NCI-H187 (cell line): ENCODE measurements at places on chromosomes 7 and 10.

- peak; percentile 60 for DNase-seq
Measured at GRCh38 chr7:16753932-16754855, 639 bp downstream of the TSPAN13 start.

DNA sequence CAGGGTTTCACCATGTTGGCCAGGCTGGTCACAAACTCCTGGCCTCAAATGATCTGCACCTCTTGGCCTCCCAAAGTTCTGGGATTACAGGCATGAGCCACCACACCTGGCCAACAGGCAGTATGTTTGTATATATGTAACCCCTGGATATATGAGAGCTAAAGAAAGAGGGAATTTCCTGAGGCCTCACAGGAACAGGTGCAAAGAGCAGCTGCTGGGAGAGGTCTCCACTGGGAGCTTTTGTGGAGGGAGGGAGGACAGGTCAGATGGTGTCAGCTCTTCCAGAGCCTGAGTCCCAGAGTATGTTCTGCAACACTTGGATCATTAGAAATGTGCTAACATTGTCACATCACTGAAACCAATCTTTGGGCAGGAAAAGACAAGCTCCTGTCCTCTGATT lies 110.1 kb upstream of the KIF5B start:
- DNase-seq = no peak

- DNase-seq = no peak
Measured at GRCh38 chr7:158945519-158945918, 89.2 kb downstream of the DYNC2I1 start.

DNA sequence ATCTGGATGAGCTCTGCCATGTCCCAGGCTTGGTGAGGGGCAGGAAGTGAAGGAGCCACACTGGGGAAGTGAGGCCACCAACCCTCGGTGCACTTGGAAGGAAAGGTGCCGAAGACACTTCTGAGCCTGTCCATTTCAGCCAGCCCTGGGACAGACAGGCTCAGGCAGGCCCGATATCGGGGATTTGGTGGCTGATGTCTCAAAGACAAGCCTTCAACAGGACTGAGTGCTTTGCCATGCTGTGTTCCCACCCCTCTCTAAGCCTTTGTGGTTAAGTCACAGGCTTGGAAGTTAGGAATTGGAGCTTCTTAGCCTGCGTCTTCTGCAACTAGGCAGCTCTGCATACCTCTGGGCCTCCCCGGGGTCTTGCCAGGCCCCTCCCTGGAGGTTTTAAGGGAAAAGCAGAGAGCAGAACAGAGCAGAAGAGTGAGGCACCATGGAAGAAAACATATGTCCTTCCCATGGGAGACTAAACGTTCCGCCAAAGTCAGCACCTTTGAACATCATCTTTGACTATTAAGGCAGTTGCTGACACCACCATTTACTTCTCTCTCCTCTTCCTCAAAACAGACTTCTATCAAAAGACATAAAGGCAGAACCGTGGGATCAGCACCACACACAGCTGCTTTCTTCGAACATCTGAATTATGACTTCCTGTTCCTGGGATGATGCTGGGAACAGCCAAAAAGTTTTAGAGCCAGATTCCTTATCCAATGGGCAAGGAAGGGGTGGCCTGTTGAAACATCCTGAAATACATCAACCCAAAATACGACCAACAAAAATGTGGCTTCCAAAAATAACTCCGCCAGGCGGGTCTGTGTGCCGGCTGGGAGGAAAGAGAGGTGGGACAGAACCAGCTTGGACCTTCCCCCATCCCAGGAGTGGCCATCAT lies 71.8 kb downstream of the AFAP1L2 start:
- no peak for DNase-seq

DNA sequence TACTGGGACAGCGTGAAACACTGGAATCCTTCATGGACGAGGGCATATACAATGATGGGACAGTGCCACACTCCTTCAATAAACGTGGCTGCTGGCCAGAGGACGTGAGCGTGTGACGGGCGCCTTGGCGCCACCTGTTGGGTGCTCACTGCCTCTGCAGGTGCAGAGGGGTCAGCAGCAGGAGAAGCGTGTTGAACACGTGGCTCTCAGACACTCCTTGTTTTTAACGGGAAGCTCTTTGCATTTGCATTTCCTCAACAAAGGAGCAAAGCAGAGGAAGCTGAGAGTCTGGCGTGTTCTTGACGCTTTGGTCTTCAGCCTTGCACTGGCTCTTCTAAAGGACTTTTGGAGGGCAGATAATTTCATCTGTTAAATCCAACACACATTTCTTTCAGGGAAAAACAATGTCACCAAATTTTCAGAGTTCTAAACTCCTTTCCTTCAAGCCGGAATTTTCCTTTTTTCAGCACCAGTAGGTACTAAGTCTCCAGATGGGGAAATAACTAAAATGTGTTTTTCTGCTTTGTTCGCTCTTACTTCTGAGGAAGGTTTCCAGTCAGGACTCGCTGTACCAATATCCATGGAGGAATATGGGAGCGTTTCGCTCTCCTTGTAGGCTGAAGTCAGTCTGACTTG lies 2.9 kb upstream of the GET4 start:
- peak; percentile 12 for DNase-seq

GRCh38 chr10:125222515-125223308 lies 62.3 kb upstream of the CTBP2 start:
- DNase-seq = no peak

- DNase-seq = no peak
Measured at GRCh38 chr7:30920584-30921539, 9.2 kb downstream of the AQP1 start.

DNA sequence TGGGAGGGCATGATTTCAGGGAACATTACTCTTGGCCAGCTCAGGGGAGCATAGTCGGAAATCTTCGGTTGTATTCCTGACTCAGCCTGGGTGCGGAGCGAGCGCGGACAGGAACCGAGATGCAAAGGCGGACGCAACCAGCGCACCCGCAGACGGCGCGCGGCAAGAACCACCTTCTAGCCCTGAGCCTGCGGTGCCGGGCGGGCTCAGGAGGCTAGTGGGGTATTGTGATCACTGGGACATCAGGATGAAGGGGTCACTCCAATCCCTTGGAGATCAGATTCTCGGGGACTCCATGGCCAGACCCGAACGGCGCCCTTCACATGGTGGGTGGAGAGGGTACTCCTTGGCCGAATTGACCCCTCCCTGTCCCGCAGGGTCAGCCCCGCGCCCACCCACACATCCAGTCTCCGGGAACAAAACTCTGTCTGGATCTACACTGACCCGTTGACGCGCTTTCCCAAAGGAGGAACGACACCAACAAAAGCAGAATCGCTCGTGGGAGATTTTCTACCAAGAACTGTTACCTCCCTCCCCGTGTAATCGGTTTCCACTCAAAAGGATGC lies 730.5 kb downstream of the ZWINT start:
- DNase-seq = no peak

DNA sequence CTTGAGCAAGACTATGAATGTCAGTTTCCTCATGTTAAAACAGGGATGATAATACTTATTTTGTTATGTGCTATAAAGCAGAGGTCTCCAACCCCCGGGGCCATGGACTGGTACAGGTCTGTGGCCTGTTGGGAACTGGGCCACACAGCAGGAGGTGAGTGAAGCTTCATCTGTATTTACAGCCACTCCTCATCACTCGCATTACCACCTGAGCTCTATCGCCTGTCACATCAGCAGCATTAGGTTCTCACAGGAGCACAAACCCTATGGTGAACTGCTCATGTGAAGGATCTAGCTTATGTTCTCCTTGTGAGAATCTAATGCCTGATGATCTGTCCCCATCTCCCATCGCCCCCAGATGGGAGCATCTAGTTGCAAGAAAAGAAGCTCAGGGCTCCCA lies 365.3 kb upstream of the SMIM30 start:
- DNase-seq = no peak

DNA sequence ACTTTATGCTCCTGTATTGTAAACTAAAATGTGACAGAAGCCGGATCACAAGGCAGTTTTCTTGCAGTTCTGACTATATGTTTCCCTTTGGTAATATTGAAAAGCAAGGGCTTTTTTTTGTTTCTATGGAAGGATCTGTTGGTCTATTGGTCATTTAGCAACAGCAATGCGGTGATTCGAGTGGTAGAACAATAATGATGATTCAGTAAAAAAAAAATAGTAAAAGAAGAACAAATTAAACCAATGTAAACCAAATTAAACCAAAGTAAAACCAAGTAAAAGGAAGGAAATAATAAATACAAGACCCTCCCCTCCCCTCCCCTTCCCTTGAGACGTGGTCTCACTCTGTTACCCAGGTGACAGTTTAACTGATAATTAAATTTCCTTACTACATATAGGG lies 17.8 kb upstream of the CCNY start:
- DNase-seq = no peak

GRCh38 chr10:96073722-96074121 lies 30.3 kb downstream of the CCNJ start:
- no peak for DNase-seq

DNA sequence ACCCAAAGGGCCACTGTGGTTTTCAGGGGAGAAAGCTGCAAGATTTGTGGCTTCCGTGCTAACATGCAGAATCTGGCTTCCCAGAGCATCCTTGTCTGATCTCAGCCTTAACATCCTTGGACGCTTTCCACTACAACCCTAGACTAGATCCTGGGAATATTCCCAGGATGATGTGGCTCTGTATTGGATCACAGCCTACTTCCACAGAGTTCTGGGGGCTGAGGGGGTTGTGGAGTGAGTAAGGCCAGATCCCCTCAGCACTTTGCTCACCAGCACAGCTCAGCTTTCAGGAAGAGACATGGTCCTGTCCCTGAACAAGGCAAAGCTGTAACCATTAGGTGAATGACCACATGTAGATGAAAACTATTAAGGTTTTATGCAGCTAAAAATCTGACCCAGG lies 241.3 kb upstream of the MYO3A start:
- no peak for DNase-seq

DNA sequence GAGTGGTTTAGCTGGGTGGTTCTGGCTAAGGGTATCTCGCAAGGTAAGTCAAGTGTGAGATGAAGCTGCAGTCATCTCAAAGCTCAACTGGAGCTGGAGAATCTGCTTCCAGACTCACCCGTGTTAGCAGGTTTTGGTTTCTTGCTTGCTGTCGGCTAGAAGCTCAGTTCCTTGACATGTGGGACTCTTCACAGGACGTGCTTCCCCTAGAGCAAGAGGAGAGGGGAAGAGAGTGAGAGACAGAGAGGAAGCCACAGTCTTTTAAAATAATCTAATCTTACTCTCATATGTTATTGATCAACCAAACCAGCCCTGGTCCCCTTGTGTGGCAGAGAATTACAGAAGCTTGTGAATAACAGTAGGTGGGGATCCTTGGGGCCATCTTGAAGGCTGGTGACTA lies 199.5 kb downstream of the REEP3 start:
- no peak for DNase-seq

DNA sequence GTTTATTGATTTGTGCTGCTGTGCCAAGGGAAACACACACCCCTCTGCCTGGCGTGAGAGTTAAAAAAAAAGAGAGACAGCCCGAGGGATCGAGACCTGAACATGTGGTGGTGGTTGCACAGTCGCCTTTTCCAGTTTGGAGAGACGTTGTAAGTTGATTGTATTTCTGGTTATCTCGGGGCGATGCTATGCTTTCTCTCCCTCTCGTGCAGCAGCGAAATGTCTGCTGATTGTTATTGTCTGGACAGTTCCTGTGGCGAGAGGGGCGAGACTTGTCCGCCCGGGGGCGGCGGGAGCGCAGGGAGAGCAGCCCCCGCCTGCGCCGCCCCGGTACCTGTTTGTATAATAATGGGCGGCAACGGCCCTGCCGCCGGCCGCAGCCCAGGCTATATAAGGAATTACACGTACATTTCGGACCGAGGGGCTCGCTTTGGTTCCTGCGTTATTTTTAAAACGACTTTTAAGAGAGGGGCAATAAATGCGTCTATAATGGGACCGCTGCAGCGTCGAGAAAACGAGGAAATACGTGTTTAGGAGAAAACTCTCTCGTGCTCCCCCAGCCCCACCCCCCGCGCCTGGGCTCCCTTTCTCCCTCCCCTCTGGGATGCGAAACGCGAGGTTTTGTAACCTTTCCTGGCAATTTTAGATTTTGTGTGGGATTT lies 1.7 kb downstream of the ZEB1 start:
- DNase-seq = no peak

- DNase-seq = no peak
Measured at GRCh38 chr7:136441835-136442234, 426.6 kb upstream of the CHRM2 start.

DNA sequence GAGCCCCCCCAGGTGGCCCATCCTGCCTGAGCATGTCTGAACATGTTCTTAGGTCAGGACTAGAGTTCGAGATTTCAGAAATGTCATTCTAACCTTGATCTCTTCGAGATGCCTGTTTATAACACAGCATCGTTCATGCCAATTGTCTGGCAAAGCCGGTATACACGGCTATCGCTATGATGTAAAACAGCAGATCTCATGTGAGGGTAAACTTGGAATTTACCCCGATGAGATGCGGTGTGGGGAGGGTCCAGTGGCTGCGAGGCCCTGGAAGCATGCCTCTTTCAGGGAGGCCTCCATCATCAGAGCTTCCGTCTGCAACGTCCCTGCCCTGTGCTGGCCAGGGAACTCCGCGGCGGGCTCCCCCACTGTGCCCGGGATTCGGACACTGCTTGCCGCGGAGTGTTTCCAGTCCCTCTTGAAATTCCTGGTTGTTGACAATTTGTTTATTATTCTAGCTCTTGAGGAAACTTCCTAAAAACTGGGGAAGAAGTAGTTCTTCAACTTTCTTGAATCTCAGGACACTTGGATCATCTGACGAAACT lies 168.6 kb upstream of the RHEB start:
- no peak for DNase-seq

DNA sequence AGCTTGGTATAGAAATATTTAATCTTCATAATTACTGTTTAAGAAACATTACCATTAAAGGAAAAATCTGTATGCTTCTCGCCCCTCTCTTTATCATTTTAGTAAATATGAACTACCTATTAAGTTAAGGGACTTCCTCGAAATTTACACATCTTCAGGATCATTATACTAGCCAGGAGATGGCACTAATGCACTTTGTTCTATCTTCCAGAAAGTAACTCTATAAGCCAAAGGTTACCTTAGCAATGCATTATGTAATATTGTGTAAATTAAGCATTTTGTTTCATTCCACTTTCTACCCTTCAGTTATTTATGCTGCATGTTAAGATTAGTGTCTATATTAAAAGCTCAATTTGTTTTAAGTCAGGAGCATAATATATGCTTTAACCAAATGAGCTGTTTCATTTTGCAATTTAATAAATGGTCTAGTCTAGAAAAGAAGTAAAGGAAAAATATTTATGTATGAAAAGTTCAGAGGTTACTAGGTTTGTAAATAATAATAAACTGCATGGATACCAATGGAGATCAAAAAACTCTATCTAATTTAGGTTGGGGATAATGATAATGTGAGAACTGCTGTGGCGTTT lies 128.5 kb downstream of the ANKRD7 start:
- no peak for DNase-seq
